ENCODE measurements at places on chromosomes 2 and 18. TPM values are rescaled to one million over a fixed set of nuclear protein-coding genes. Genes with fewer than 3 reads are reported as not detected.
A peak's percentile ranks its signal among the peaks of the same experiment; 100 is the strongest.

DNA sequence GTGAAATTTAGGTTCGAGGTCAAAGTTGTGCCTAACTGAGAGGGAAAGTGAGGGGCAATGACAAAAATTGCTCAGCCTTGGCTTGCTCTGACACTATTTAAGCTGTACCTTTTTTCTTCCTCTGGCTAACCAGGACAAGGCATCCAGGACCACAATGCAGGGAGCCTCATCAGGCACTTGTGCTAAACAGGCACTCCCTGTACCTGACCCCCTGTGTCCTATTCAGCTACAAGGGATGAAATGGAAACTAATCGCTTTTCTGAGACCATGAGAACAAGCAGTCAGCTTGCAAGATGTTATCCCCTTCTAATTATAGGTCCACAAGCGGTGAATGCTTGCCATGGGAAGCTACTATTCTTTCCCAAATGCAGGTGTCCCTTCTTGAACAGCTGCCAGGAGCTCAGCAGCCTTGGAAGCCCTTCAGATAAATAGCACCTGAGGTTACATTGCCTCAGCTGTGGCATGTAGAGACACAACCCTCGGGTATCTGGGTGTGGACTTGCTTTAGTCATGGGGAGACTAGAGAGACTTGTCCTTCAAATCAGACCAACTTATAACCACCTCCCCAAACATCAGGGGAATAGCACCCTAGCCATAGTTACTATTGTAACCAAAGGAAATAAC lies 19.1 kb upstream of the ITGA6 start:
- no peak for DNase-seq

DNA sequence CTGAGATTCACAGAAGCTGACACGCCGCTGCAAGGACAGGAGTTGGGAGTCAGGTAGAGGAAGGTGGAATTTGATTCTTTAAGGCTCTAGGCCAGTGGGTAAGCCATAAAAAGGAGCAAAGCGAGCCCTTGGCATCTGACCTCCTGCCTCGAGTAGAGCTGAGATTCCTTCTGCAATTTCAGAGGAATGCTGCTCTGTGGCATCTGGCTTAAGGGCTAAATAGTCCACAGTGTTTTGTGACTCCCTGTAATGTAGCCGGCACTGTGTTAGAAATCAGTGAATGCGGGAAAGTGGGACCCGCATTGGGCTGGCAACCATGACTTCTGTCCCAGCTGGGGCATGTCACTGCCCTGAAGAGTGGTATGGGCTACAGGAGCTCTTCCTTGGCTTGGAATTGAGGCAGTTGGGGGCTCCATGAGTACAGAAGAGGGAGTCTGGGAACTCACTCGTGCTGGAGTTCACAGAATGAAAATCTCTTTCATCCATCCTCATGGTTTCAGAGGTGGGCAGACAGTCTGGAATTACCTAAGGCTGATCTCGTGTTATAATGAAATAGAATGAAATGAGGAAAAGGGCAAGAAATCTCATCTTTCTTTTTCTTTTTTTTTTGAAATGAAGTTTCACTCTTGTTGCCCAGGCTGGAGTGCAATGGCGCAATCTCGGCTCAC lies 12.7 kb upstream of the MYCN start:
- DNase-seq = no peak

DNA sequence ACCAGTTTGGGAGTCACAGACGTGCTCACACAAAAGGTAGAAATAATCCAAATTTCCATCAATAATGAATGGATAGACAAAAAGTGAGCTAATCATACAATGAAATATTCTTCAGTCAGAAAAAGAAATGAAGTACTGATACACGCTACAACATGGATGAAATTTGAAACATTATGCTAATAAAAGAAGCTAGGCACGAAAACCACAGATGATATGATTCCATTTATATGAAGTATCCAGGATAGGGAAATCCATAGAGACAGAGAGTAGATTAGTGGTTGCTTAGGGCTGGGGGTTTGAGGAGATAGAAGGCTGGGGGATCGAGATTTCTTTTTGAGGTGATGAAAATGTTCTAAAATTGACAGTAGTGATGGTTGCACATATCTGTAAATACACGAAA lies 43.0 kb upstream of the ATP6V1B1 start:
- DNase-seq = no peak

- DNase-seq = peak; percentile 43
Observed at GRCh38 chr2:84874381-84875212, 6.3 kb downstream of the TRABD2A start.

DNA sequence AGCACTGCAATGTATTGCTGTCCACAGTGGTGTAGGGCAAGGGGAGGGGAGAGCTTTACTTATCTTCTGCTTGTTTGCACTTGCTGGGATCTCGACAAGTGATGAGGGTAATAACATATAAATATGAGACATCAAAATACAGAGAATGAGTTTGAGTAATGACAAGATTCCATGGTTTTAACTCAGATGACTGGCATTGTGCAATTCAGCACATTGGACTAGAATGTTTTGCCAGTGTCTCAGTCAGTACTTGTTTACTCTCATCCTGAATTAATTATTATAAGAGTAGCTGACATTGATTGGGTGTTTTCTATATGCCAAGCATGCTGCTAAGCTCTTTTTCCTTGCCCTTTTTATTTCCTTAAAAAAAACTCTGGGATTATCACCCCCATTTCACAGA lies 306.7 kb upstream of the MMADHC start:
- no peak for DNase-seq

- no peak for DNase-seq
Observed at GRCh38 chr18:2537296-2537695, 34.0 kb downstream of the METTL4 start.

- DNase-seq = no peak
Observed at GRCh38 chr2:102289129-102289528, 22.2 kb upstream of the IL1RL1 start.

DNA sequence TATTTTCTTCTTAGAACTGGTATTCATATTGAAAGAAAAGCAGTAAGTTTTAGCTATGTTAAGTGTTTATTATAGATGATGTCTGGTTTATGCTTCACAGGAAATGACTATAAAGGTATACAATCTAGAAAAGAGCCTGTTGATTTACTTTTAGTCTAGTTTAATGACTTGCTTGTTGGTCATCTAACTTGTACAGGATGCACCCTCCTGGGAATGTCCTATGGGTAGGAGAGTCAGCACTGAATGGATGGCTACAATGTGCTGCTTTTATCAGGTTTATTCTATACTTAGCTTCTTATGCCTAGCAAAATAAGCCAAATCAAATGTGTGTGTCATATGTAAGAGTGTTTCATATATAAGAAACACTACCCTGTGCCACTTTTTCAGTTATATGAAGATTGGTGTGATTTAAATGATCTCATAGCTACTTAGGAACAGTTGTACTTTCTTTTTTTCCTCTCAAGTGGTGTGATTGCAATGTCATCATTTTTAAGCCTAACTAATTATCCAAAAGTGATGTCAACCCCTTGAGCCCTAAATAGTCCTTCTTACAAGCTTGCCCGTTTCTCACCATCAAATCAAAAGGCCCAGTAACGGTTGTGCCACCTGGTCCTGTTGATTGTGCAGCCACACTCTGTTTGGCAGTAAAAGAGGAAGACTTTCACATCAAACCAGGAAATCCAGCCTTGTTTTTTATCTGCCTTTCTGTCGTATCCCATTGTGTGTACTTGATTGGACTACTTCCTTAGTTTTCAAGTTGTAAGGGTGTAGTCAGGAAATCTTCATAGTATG lies 176.0 kb downstream of the DIS3L2 start:
- DNase-seq = no peak

- DNase-seq = no peak
Observed at GRCh38 chr2:162934191-162934590, 95.6 kb upstream of the KCNH7 start.

- no peak for DNase-seq
Observed at GRCh38 chr2:188975497-188976102, 1.4 kb downstream of the COL3A1 start.

GRCh38 chr2:219090436-219091299 lies 29.9 kb upstream of the IHH start:
- DNase-seq = no peak

DNA sequence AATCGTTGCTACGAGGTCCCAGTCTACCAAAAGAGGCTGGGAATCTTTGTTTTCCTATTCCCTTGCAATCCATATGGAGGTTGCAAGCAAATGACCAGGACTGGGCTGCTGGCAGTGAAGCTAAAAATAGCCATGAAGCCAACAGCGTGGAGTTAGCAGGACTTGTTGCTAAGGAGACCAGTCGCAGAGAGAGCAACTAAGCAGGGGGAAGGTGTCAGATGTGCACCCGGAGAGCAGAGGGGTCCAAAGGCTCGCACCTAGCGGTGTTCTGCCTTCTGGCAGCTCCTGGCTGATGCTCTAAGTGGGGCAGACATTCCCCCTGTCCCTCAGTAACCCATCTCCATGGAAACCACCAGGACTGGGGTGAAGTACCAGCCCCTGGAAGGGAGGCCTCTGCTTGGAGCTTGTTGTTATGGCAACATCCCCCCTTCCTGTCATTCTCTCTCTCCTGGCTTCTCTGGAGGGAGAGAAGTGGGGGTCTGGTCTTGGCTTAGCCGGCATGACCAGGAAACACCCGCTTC lies 84.6 kb downstream of the DNMT3A start:
- DNase-seq = no peak

- no peak for DNase-seq
Observed at GRCh38 chr2:54809819-54810218, 86.4 kb downstream of the EML6 start.

GRCh38 chr2:15800495-15801329 lies 139.6 kb upstream of the MYCN start:
- no peak for DNase-seq

GRCh38 chr18:57727952-57728807 lies 74.9 kb downstream of the ATP8B1 start:
- DNase-seq = no peak

- no peak for DNase-seq
Observed at GRCh38 chr2:202436626-202437025, 60.5 kb downstream of the BMPR2 start.

The MTX2 gene
- 18.8 TPM for total RNA-seq

The MC4R gene
- total RNA-seq = not detected

The NFATC1 gene
- total RNA-seq = 35.4 TPM

The NCK2 gene
- 39.7 TPM for total RNA-seq

The DES gene
- total RNA-seq = 62.5 TPM

The TFCP2L1 gene
- total RNA-seq = 3.1 TPM

Data from mesenteric fat pad (tissue), 1 donor.